ENCODE measurements at places on chromosomes 3 and 15. TPM values are rescaled to one million over a fixed set of nuclear protein-coding genes. Genes with fewer than 3 reads are reported as not detected.

- DNase-seq = no peak
- H3K4me3 ChIP-seq = no peak overlapping the region
- H3K27me3 ChIP-seq = no peaks in the 10 kb centered on the region
- no peaks in the 10 kb centered on the region for H3K4me1 ChIP-seq
- H3K27ac ChIP-seq = no peak overlapping the region
Measured at GRCh38 chr3:149626671-149627070, 31.2 kb downstream of the WWTR1 start.

GRCh38 chr3:192915304-192915703 lies 2.4 kb downstream of the MB21D2 start:
- DNase-seq = no peak
- no peaks in the 10 kb centered on the region for H3K36me3 ChIP-seq
- no peak overlapping the region for H3K4me3 ChIP-seq
- no peaks in the 10 kb centered on the region for H3K4me1 ChIP-seq
- 0 out of 2 replicates have a peak, but pooled peaks cover 2% of the 10 kb centered on the region for H3K27me3 ChIP-seq

DNA sequence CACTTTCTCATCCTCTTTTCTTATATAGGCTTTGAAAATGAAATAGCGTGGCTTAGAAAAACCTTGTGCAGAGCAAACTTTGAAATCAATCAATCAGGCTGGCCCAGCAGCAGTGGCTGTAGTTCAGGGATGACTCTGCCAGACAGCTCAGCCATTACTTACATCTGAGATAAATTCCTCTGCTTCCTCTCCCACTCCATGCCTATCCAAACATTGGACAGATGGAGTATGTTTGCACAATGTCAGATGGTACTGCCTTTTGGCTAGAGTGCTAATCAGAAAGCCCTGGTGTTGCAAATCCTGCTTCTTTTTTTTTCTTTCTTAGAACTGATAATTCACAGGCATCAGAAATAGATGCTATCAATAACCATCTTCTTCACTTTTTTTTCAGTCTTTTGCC lies 1065.1 kb downstream of the AGBL1 start:
- H3K4me3 ChIP-seq = no peak overlapping the region
- H3K27ac ChIP-seq = no peak overlapping the region
- H3K27me3 ChIP-seq = no peaks in the 10 kb centered on the region
- H3K36me3 ChIP-seq = no peaks in the 10 kb centered on the region
- no peak for DNase-seq

DNA sequence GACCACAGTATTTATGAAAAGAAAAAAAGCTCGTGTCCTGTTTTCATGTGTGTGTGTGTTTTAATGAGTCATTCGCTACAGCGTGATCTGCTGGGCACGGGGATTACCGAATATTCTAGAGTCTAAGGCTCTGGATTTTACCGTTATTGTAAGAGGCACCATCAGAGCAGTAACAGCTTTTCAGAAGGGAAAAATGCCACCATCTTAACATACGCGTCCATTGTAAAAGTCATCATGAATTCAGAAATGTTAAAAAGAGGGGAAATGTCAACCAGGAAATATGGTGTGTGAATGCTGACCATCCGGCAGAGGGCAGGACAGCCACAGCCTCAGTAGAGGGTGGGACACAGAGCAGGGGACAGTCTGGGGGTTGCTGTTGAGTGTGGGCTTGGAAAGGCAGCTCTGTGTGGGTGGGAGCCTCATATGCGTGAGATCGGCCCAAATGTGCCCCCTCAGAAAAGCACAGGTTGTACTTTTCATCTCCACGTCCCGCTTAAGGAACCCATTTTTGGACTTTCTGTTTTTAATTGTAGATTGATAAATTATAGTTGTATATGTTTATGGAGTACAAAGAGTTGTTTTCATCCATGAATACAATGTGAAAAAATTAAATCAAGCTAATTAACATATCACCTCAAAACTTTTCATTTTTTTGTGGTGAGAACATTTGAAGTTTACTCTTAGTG lies 69.6 kb downstream of the ASB7 start:
- no peaks in the 10 kb centered on the region for H3K36me3 ChIP-seq
- H3K27ac ChIP-seq = no peak overlapping the region
- DNase-seq = peak; percentile 51
- no peaks in the 10 kb centered on the region for H3K27me3 ChIP-seq
- H3K4me1 ChIP-seq = no peaks in the 10 kb centered on the region

GRCh38 chr3:160557571-160557970 lies 7.8 kb downstream of the KPNA4 start:
- no peak overlapping the region for H3K4me3 ChIP-seq
- no peaks in the 10 kb centered on the region for H3K27me3 ChIP-seq
- H3K27ac ChIP-seq = no peak overlapping the region
- DNase-seq = no peak
- H3K36me3 ChIP-seq = peaks cover 59% of the 10 kb centered on the region

The ALS2CL gene
- not detected for total RNA-seq

The GJD2 gene
- not detected for total RNA-seq

The PARL gene
- total RNA-seq = 44.9 TPM

The FOXL2 gene
- not detected for total RNA-seq

The CHRM5 gene
- not detected for total RNA-seq

Data from Karpas-422 (cell line).